Endothelial cell (in vitro differentiated cells): ENCODE measurements at places on chromosomes 5 and 9. TPM values are rescaled to one million over a fixed set of nuclear protein-coding genes. Genes with fewer than 3 reads are reported as not detected.

Gene CD274
- total RNA-seq = 0.56 TPM

Gene IFNA21
- total RNA-seq = not detected

Gene SIT1
- total RNA-seq = not detected

- DNase-seq = no peak
Measured at GRCh38 chr5:56206126-56206910, 26.8 kb downstream of the ANKRD55 start.

DNA sequence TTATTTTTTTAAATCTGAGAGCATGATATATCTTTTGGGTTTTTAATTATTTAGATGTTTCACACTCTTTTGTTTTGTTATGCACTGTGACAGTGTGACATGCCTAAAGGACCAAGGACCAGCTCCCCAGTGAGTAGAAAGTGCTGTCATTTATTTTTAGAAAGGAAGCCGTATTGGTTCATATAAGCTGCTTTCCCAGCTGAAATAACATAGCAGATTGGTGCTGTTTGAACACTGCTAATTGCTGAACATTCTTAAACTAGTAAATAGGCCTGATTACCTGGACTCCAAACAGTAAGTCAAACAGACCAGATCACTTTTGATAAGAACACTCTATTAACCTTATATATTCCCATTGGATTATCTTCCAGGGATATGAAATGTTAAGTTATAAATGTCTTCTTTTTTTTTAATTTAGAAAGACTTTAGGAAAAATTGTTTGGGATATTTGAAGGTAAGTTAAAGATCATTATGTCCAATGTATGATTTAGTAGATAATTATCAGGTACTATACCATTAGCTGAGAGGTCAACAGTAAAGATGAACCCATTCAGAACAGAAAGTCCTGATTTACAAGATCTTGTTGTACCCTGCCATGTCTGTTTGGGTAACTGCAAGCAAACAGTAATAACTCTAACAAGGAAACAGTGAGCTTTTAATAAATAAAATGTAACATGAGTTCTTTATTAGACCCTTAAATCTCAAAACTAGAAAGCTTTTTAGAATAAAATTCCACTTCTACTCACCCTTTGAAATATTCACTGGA is 27.8 kb upstream of the ELL2 start:
- DNase-seq = no peak

DNA sequence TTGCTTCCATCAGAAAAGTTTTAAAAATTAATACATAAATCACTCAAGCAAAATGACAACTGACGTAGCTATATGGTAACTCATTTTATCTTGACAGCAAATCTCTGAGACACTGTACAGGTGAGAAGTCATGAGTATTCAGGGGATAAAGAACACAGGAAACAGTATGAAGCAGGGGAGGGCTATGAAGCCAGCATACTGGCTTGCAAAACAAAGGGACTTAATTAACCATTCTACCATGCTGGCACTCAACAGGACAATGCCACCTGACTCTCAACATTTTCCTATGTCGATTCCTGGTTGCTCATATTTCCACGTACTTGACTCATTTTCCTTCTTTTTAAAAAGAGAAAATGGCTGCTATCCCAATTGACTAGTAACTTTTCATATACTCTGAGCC is 151.4 kb upstream of the RETREG1 start:
- no peak for DNase-seq

Gene TPM2
- total RNA-seq = 173 TPM

- DNase-seq = no peak
Measured at GRCh38 chr5:45252978-45253377, 443.2 kb downstream of the HCN1 start.

DNA sequence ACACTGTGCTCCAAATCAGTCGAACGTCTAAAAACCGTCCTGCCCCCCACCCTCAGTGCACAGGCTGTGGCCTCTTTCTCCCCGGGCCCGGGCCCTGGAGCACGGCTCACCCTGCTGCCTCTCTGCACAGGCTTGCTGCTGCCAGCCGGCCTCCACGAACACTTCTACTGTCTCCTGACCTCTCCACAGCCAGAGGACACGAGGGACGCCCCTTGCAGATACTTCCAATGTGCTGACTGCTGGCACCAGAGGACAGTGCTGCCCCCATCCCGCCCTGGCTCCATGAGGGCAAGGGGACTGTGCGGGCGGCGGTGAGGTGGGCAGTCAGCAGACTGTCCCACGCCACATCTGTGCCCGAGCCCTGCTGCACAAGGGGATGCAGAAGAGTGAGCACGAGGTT is 174.8 kb downstream of the COL23A1 start:
- no peak for DNase-seq

GRCh38 chr5:41954286-41954685 is 29.2 kb downstream of the FBXO4 start:
- DNase-seq = no peak

DNA sequence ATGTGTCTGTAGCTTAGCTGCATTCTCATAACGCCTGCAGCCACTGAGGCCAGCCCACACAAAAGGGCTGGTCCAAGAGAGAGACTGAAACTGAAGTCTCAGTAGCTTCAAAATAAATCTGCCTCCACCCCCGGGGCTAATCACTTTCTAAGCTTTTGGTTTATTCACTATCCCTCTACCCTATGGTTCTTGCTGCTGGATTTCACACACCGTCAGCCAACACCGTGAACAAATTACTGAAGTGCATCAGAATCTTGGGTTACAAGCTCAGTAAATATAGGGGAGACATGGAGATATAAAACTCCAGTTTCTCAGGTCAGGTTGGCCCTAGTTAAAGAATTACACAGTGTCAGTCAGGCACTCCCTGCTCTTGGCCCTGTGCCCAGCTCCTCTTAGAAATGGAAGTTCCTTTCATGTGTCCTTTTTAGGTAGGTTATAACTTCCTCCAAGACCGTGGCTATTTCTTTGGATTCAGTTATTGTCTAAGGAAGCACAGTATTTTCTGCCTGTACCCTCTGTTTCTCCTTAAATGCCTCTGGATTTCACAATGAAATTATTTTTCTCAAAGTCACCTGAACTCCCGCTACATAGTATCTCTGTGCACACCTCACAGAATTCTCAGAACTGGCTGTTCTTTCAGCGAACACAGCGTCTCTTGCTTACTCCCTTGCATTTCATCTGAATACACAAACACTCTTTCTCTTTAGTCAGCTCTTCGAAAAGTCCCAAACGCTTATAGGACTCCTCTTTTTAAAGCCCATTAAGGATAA is 112.5 kb downstream of the FAM174A start:
- no peak for DNase-seq

- DNase-seq = no peak
Measured at GRCh38 chr9:16312116-16312515, 558.4 kb downstream of the BNC2 start.

Gene FOXD4
- 0.49 TPM for total RNA-seq

Gene SAXO1
- not detected for total RNA-seq

- no peak for DNase-seq
Measured at GRCh38 chr5:142080248-142080647, 28.3 kb upstream of the NDFIP1 start.

DNA sequence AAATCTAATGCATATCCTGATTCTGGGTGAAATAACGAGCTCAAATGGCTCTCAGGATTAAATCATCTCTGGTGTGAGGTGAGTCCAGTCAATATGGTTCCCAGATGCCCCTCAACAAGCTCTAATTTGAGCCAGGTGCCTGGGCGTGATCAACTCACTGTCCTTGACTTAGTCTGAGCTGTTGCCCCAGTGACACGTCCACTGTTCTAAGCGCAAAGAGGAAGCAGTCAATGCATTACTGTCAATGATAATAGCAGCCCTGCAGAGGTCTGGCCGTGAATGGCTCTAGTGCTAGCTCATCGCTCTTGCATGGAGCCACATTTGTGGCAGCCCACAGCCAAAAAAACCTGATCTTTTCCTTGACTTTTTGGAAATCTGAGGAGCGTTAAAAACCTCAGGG is 128.6 kb upstream of the EFNA5 start:
- no peak for DNase-seq

DNA sequence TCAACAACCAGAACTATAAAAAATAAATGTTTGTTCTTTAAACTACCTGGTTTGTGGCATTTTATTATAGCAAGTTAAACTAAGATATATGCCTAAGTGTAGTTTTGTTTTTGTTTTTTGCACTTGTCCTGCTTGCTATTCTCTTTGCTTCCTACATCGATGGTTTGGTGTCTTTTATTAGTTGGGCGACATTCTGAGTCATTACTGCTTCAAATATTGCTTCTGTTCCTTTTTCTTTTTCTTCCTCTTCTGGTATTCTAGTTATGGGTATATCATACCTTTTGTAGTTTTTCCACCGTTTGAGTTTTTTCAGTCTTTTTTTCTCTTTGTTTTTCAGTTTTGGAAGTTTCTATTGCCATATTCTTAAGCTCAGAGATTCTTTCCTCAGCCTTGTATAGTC is 86.9 kb downstream of the MACIR start:
- DNase-seq = no peak

Gene HRCT1
- 0.87 TPM for total RNA-seq

DNA sequence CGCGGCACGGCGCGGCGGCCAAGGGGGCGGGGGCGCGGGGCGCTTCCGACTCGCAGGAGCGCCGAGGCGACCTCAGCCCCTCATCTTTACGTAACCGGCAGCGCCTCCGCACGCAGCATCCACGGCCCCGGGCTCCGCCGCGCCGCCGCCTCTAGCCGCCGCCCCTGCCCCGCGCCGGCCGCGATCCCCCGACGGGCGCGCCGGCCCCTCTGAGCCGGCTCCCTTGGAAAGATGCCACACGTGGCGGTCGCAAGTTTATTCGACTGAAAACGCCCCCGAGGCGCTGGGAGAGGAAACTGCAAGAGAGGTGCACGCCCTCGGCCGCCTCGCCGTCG is 1.0 kb downstream of the KLF9 start:
- DNase-seq = no peak

DNA sequence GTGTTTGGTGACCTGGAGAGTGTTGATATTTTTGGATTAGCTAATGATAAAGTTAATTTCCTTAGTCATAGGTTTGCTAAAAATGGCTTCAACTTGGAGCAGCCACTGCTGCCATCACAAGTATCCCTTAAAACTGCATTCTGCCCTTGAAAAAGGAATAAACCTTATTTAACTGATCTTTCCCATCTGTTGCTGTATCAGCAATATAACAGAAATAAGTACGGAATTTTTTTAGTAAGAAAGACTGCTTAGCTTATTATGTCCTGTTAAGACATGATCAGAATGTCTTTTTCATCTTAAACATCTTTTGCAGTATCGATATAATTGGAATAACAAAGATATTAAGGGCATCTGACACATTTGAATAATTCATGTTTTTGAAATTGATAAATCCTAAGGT is 75.7 kb downstream of the LNPEP start:
- DNase-seq = no peak

Gene UBE2B
- total RNA-seq = 63.0 TPM

- no peak for DNase-seq
Measured at GRCh38 chr9:90002397-90003271, 397.8 kb downstream of the GADD45G start.

Gene IL13
- total RNA-seq = not detected

DNA sequence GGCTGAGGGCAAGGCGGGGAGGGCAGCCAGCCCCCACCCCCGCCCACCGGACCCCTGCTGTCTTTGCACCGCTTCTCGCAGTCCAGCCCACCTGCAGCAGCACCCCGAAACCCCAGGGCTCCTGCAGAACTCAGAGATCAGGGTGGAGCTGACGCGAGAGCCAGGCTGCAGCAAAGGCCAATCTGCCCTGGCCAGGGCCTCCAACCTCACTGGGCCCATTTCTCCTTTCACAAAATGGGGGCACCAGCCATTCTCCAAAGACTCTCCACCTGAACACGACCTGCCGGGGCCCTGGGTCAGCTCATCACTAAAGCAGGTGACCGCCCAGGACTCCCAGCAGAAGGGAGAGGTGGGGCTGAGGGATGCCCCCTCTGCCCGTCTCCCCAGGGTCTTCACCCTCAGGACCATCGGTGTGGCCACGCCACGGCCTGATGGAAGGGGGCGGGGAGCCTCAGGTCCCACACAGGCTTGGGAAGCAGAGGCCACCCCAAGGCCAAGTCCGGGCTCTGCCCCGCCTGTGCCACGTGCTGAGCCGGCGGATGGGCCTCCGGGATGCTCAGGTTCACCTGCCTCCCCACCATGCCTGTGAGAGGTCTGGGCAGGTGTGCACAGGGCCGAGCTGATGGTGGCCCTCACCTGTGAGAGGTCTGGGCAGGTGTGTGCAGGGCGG is 13.1 kb downstream of the NACC2 start:
- no peak for DNase-seq

Gene OSMR
- 17.4 TPM for total RNA-seq

- no peak for DNase-seq
Measured at GRCh38 chr9:123164285-123164684, 104.1 kb downstream of the STRBP start.

- no peak for DNase-seq
Measured at GRCh38 chr5:129541648-129542251, 81.7 kb downstream of the ADAMTS19 start.

- no peak for DNase-seq
Measured at GRCh38 chr5:80220245-80220897, 35.5 kb downstream of the SERINC5 start.

DNA sequence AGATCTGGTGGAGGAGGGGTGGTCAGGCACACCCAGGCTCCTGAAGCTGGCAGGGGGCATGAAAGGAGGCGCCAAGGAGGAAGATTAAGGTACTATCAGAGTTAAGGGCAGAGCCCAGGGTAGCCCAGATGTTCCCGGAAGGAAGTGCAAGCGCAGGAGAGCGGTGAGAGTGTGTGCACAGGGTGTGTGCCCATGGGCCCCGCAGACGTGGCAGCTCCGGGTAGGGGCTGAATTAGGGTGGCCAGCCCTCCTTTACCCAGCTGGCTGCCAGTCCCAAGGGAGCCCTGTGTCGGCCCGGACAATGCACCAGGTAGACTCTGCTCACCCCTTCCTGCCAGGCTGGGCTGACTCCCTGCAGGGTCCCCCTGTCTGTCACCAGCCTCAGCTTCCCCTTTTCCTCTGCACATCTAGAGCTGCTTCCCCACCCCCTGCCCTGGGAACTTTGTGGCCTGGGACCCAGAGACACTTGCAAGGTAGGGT is at the start of gene SMIM33:
Gene SMIM33 (plus strand): TSS at position 184 of the 480 bp plus-strand sequence. CDS start 118 bp downstream, at position 302.
- DNase-seq = no peak

- DNase-seq = no peak
Measured at GRCh38 chr5:136103118-136103517, 29.5 kb upstream of the SMAD5 start.

GRCh38 chr5:179378441-179379271 is 33.4 kb upstream of the ADAMTS2 start:
- no peak for DNase-seq

DNA sequence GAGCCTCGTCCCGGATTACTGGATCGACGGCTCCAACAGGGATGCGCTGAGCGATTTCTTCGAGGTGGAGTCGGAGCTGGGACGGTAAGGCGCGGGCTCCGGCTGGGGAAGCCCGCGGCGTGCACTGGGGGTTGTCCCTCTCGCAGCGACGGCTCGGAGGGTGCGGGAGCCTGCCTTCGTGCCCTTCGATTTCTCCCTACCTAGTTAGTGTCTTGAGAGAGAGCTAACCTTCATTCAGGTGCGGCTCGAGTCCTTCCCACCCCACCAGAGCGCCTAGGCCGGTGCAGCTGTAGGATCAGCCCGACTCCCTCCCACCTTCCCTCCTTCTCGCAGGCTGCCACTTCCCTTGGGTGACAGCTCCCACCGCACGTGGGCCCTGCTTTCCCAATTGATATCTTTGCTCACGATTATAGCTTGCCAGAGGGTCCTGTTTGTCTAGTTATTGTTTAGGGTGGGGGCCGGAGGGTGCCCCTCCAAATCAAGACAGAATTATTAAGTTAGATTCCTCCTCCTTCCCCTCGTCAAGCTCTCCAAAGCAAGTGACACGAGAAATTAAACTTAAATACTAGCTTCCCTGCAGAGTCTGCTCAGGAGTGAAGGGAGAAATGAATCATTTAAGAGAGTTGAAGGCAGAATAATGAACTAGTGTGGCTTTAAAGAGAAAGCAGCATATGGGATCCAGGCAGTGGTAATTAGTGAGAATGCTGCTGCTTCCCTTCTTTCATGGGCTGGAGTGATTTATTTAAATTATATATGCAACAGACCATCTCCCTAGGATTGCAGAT is 569 bp downstream of the CAMK4 start:
- DNase-seq = no peak

Gene CNTFR
- 3.1 TPM for total RNA-seq

Gene POU5F2
- 0.64 TPM for total RNA-seq
